Right cardiac atrium (tissue), 5 donors: ENCODE measurements at places on chromosomes 2 and 18. TPM values are rescaled to one million over a fixed set of nuclear protein-coding genes. Genes with fewer than 3 reads are reported as not detected.
A peak's percentile ranks its signal among the peaks of the same experiment; 100 is the strongest.

AKAIN1 gene
- total RNA-seq, result not detected

TEKT4 gene
- not detected for total RNA-seq

LAMA3 gene
- 4.8 TPM for total RNA-seq

PCARE gene
- total RNA-seq, result 1.9 TPM

LHCGR gene
- total RNA-seq, result not detected

NETO1 gene
- total RNA-seq, result 0.68 TPM

C2orf81 gene
- 0.88 TPM for total RNA-seq

CD8A gene
- total RNA-seq, result 0.71 TPM

C2orf72 gene
- 0.18 TPM for total RNA-seq

ANXA4 gene
- 27.3 TPM for total RNA-seq

DNA sequence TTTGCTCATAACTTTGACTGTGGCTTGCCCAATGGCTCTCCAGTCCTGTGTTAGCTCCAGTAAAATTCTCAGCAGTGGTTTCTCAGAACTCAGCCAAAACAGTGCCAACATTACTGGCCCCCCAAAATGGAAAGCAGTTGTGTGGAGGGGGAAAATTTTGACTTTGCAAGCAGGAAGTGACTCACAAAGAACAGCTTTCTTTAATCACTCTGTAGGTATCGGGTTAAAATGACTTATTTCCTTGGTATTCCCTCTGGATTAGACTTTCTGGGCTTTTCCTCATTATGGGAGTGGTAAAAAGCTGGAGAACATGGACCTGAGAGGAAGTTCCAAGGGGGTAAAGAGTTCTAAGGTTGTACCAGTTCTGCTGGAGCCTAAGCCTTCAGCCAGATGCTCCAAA lies 175.7 kb upstream of the RND3 start:
- no peak for DNase-seq

- DNase-seq, result peak; percentile 82
Observed at GRCh38 chr2:128442891-128443302, 124.2 kb upstream of the HS6ST1 start.

- no peak for DNase-seq
Observed at GRCh38 chr2:168731002-168731401, 71.4 kb upstream of the NOSTRIN start.

GRCh38 chr2:15685143-15685542 lies 93.5 kb downstream of the DDX1 start:
- DNase-seq, result no peak

- DNase-seq, result no peak
Observed at GRCh38 chr2:224444021-224444420, 42.1 kb upstream of the FAM124B start.

DNA sequence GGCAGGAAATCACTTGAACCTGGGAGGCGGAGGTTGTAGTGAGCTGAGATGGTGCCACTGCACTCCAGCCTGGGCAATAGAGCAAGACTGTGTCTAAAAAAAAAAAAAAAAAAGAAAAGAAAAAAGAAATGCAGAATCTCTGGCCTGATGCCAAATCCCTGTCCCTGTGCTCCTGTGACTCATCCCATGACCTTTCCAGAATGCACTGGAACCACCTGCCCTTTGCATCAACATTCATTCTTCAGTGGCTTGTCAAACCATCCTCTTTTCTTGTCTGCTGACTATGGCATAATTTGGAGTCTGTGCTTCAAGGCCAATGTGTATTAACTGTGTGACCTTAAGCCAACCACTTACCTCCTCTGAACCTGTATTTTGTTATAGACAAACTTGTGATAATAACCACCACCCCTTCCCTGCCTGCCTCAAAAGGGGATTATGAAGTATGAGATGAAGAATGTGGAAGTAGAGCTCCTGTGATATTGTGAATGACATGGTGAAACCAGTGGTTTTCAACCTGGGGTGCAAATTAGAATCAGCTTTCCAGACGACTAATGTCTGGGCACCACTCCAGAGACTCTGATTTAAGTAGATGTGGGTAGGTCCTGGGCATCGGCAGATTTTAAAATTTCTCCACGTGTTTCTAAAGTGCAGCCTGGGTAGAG lies 189.3 kb downstream of the CLIP4 start:
- no peak for DNase-seq

DNA sequence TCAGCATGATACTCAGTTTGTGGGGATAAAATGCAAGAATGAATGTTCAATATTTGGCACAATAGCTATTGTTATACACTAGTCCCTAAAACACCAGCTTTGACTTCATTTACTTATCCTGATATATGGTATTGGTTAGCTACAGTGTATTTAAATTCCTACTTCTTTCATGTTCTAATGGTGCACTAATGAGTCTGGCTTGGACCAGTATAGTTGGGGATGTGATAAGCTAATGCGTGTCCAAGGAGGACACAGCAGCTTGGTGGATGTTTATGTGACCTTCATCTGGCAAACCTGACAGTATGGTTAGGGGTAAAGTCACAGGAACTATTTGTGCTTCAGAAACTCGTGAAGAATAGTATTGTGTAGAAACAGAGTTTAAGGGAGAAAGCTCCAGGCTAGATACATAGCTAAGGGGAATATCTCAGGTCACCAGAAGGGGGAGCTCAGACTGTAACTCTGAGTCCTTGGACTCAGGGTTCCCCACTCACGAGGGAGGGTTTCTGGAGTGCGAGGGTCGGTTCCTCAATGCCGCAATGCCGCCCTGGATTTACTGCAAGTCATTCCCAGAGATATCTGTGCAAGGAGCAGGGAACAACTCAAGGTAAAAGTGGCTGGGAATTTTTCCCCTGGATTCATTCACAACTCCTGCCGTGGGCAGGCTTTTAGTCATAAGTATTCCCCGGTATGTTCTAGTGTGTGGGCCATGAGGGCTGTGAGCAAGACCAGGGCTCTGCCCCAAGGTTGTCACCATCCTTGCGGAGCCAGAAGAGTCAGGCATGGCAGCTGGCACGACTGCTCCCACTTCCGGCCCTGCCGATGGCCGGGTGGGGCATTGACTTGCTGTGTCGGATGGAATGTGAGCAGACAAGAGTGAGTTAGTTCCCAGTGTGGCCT lies 14.5 kb downstream of the IL1R2 start:
- no peak for DNase-seq

GRCh38 chr18:78770139-78770822 lies 209.3 kb upstream of the SALL3 start:
- no peak for DNase-seq

DNA sequence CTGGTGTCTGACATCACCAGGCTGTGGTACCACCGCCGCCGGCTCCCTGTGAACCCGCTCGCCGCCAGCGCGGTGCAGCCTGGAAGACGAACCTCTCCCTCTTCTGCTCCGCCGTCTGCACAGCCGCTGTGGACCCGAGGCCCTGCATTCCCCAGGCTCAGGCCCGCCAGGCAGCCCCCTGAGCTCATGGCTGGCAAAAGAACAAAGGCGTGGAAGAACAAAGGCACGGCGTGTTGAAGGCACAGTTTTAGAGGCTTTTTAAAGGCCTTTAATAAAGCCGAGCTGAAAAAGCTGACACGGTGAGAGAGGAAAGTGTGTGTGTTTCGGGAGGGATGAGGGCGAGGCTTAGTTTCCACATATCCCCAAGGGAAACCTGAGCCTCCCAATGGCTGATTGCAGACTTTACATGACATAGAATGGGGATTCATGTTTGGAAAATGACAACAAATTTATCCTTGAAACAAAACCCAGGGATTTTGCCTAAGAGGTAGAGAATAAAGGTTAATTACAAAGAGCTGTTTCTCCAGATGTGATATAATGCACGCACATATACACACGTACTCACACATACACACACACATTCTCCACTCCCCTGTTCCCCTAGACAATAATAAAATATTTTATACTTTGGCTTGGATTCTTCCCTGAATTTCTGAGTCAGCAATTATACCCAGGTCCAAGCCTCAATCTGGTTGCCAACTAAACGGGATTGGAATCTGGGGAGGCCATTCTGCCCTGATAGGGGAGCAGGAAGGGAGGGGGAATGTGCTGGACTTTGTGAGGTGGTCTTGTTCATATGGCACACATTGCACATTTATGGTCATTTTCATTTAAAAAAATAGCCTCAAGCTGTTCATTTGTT lies 39.7 kb downstream of the RFX8 start:
- peak; percentile 69 for DNase-seq

DNA sequence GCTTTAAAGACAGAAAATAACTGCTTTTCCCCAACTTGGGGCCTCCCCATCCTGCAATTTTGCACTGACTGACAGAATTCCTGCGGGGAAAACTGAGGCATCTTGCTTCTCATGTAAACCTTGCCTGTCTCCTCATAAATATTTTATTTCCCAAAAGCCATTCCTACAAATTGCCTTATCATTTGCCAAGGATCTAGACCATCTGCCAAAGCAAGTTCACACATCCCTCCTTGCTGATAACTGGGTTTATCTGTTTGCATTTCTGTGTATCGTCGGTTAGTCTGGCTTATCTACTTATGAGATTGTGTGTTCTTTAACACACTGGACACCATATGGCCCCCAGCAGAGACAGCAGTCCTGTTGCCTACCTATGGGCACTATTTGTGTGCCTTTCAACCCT lies 3.0 kb upstream of the CNGA3 start:
- DNase-seq, result no peak

GRCh38 chr2:167626301-167626700 lies 621.1 kb downstream of the STK39 start:
- DNase-seq, result no peak

DNA sequence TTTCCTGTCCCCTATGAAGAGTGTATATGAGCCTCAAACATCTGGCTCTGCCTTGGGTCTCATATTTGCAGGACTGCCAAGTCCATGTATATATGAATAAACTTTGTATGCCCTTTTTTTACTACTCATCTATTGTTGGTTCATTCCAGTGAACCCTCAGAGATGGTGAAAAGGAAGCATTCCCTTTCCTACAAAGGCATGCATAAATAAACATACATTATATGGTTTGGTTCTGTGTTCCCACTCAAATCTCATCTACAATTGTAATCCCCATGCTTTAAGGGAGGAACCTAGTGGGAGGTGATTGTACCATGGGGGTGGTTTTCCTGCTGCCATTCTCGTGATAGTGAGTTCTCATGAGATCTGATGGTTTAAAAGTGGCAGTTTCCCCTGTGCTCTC lies 534.2 kb downstream of the SPAG16 start:
- no peak for DNase-seq

GRCh38 chr18:30940952-30941539 lies 101.5 kb downstream of the DSC3 start:
- no peak for DNase-seq

GRCh38 chr2:16537347-16537746 lies 128.3 kb downstream of the CYRIA start:
- DNase-seq, result no peak

DNA sequence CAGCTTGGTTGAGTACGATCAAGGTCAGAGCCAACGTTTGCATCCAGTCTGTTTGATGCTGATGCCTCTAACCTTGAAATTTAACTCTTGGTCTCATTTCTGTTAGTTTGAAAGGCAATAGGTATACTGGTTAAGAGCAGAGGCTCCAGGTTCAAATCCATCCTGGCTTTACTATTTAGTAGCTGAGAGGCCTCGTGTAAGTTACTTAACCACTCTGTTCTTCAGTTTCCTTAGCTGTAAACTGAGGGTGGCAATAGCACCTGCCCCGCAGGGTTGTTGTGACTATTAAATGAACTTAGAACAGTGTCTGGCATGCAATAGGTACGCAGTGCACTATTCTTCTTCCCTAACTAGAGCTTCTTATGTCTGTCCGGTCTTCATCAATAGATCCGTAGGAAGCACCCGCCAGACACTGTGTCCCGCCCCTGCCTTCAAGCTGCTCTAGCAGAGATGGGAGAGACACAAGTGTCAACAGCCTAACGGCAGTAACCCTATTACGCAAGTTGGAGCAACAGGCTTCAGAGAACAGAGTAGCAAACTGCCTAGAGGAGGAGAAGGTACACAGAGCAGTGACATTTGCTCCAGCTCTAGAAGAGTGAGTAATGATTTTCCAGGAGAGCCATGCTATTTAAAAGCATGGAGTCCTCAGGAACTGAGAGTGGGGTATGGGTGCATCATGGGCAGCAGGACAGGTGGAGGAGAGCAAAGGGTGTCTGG lies 62.7 kb upstream of the ST3GAL5 start:
- no peak for DNase-seq

DNA sequence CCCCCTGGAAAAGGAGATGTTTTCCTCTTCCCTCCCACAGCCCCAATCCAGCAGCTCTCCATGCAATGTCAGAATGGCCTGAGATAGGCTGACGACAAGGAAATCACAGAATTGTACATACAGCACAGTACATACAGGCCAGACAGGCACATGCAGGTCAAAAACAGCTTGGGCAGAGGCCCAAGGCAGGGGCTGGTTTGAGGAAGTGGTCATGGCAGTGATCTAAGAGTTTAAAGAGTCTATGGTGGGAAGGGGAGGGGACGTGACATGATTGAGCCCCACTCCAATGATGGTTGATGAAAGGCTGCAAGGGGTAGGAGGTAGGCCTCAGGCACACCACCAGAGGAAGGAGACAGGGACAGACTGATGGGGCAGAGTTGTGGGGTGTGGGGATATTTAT lies 4.3 kb downstream of the DCTN1 start:
- DNase-seq, result no peak

GRCh38 chr2:20557635-20558034 lies 93.3 kb downstream of the HS1BP3 start:
- no peak for DNase-seq

DNA sequence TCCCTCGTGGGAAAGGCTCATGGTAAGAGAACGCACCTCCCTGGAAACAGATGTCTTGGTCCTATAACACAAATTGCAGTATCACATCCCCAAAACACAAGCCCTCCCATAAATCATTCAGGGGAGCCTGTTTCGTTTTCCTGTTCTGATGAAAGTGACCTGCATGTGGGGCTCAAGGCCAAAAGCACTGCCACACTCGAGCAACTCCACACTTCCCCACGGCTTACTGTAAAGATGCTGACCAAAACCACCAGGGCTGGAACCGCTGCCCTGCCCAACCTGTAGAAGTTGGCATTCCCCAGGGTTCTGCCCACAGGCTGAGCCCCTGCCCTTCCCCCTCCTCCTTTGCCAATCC lies 139.7 kb downstream of the BCL11A start:
- no peak for DNase-seq

- peak; percentile 78 for DNase-seq
Observed at GRCh38 chr2:221649051-221649775, 77.1 kb upstream of the EPHA4 start.

GRCh38 chr2:19790291-19790690 lies 111.5 kb downstream of the TTC32 start:
- no peak for DNase-seq

- DNase-seq, result no peak
Observed at GRCh38 chr2:47501374-47502200, 98.6 kb downstream of the MSH2 start.

GRCh38 chr18:64270608-64271007 lies 121.7 kb upstream of the LINC00305 start:
- DNase-seq, result no peak

DNA sequence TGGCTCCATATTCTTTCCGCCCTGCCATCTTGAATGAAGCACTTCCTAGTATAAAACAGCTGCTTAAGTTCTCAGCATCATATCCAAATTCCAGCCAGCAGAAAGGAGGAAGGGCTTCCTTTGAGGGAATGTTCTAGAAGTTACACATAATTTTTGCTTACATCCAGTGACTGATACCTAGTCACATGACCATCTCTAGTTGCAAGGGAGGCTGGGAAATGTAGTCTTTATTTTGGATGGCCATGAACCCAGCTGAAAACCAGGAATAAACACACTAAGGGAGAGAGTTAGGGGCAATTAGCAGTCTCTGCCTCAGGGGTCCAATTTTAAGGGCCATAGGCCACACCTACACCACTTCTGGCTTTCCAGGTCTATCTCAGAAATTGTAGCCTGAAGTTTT lies 57.8 kb upstream of the LMAN1 start:
- no peak for DNase-seq
